Glutamatergic neuron (in vitro differentiated cells): ENCODE measurements at places on chromosomes 6 and 20.

DNA sequence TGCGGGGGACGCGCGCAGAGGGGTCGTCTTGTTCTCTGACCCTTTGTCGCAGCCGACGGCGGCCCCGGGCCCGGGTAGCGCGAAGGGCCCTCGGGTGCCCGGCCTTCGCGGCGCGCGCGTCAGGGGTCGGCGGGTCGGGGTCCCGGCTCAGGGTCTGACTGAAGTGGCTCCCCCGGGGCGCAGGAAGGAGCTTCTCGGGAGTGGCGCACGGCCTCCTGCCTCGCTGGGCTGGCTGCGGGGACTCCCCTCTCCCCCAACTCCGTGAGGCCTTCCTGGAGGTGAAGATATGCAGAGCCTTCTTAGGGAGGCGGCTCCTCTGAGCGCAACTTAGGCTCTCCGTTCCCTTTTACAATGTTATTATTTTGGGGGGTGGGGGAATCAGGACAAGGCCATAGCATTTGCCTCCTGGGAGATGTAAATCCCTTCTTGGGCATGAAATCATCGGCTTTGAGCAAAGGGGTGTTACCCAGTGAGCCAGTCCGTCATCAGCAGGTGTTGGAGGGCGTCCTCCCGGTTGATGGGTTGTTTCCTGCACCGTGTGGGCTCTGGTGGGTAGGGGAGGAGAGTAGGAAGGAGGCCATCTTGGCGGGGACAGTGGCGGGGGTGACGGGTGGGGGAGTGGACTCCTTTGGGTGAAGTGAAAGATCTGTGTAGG, 523 bp downstream of the CDS2 start:
- peak; percentile 65 for DNase-seq

DNA sequence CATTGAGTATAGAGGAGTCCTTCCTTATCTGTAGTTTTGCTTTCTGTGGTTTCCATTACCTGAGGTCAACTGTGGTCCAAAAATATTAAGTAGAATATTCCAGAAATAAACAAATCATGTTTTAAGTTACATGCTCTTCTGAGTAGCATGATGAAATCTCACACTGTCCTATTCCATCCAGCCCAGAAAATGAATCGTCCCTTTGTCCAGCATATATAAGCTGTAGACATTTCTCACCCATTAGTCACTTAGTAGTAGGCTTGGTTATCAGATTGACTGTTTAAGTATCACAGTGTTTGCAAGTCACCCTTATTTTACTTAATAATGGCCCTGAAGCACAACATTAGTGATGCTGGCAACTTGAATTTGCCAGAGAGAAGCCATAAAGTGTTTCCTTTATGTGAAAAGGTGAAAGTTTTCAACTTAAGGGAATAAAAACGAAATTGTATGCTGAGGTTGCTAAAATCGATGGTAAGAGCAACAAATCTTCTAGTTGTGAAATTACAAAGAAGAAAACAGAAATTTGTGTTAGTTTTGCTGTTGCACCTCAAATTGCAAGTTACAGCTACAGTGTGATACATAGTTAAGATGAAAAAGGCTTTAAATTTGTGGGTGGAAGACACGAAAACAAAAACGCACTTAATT, 198.6 kb upstream of the SIM1 start:
- DNase-seq: no peak

GRCh38 chr6:88870717-88871330, 92.6 kb downstream of the RNGTT start:
- DNase-seq: peak; percentile 15

- DNase-seq: no peak
Observed at GRCh38 chr6:125393449-125393858, 91.7 kb upstream of the HDDC2 start.

GRCh38 chr20:7723284-7723683, 217.0 kb downstream of the HAO1 start:
- DNase-seq: no peak

DNA sequence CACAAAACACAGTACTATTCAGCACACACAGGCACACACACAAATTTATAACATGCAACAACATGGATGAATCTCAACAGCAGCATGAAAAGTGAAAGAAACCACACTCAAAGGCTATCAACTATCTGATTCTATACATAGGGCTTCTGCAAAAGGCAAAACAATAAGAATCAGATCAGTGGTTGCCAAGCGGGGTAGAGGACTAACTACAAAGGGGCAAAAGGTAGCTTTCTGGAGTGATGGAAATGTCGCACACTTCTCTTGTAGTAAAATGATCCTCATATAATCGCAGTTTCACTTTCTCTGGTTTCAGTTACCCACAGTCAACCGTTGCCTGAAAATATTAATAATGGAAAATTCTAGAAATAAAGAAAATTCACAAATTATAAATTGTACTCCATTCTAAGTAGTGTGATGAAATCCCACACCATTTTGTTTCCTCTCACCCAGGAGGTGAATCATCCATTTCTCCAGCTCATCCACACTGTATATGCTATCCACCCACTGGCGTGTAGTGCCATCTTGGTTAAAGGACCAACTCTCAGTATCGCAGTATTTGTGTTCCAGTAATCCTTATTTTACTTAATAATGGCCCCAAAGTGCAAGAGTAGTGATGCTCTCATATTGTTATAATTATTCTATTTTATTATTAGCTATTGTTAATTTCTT, 12.8 kb upstream of the PLN start:
- DNase-seq: no peak

GRCh38 chr6:90983462-90983861, 396.6 kb upstream of the MAP3K7 start:
- no peak for DNase-seq

DNA sequence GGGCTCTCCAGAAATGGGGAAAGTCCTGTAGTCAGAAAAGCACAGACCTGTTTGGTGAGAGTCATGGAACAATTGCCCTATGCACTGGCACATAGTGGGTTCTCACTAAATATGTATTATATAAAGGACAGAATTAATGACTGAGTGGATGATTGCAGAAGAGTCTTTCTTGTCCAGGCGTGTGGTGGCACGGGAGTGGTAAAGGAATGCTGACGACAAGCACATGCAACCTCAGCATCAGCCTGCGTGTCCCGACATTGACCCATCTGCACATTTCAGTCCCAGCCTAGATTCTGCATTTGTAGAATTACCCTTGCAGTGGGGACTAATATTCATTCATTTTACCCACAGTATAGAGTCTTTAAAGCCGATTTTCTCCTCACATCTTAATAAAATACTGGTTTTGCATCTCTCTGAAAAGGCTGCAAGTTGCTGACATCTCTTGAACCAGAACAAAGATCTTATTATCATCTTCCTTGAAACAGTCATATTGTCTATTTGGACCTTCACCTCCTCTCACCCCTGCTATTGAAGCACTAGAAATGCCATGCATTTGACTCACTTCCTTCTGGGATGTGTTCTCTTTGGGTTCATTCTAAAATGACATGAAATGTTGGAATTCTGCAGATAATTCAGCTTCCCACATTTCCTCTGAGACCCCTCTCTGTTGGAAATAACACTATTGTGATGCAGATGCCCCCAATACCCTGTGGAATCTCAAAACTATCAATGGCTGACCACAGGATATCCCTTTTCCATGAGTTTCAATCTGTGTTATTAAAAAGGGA, 883.6 kb upstream of the FLRT3 start:
- DNase-seq: no peak

DNA sequence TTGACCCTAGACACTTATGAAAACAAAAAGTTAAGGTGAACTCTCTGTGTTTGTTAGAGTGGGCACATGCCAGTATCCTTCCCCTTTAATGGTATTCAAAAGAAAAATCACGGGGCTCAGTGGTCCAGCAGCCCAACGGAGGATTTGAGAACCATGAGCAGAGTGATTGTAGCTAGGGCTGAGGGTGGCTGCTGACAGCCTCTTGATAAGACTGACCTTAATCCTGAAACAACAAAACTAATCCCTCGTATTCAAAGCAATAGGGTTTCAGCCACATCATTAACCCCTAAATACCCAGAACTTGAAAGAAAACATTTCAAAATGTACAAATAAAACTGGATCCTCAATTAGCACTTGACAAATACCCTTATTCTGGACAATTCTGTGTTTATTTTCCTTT, 95.1 kb downstream of the SNAP25 start:
- no peak for DNase-seq

DNA sequence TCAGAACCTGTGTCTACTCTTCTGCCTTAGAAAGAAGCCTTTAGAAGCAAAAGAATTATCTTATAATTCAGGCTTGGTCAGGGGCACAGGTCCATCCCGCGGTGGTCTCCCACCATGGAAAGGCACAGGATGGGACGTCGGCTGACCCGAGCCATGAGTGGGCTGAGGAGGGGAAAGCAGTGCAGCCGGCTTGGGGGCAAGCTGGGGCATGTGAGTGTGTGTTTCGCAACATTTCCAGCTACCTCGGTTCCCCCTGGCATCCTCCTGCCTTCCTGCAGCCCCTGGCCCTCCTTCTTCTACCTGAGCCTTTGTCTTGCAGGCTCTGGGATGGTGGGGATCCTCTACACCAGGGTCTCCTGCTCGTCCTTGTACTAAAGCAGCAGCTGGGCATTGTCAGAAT, 29.1 kb upstream of the FOXC1 start:
- DNase-seq: no peak

- DNase-seq: peak; percentile 27
Observed at GRCh38 chr6:151160929-151161757, 78.6 kb upstream of the AKAP12 start.

- DNase-seq: no peak
Observed at GRCh38 chr20:10769700-10770099, 95.9 kb upstream of the JAG1 start.

DNA sequence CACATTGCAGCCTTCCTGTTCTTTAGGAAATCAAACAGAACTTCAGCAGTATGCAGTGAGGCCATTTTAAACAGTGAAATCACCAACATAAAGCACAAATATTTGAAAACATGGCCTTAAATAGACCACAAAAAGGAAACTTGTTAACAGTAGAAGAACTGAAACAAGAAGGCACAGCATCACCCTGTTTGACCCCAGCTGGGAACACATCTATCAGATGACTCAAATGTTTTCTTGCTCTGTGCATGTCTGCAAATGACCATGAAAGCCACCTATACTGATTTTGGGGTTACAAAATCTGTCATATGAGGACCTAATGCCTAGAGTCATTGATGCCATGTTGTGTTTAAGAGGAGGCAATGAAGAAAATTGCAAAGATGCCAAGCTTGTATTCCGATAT, 123.8 kb upstream of the ADGRF1 start:
- DNase-seq: no peak

DNA sequence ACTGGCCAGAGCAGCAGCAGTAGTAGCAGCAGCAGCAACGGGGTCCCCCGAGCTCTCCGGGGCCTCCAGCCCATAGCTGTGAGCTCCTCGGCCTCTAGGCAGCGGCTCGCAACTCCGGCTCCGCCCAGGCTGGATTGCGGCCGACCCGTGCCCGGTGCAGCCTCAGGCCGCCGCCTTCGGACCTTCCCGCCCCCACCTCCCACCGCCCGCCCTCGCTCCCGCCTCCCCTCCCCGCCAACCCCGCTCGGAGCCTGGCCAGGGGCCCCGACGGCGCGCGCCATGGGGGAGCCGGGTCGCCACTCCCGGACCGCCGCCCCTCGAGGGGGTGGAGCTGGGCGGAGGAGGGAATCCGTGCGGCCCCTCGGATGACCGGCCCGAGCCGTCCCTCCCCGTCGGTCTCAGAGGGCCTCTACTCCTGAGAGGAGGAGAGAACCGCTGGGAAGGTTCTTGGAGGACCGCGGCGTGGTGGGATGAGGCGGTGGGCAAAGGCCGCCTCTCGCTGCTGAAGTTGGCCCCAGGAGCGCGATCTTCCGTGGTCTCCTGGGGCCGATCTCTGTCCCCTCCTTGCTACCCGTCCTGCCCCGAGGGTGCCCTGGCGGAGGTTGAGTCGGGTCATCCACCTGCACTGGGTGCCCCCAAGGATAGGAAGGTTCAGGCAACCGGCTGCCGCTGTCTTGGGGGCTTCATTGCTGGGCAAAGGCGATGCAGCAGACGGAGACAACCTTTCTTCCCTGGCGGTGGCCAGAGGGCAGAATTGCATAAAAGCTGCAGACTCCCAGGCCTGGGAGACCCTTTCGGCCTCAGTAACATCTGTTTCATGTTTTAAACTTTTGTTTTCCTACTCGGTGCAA, at the start of gene ADAM33:
ADAM33 (minus strand) TSS at position 80 of the 851 bp plus-strand sequence; CDS start at position 74, 6 bp downstream.
- DNase-seq: peak; percentile 62

GRCh38 chr6:14806101-14806500, 439.8 kb upstream of the JARID2 start:
- DNase-seq: no peak

- DNase-seq: no peak
Observed at GRCh38 chr20:32473231-32474008, 111.7 kb downstream of the NOL4L start.

- DNase-seq: no peak
Observed at GRCh38 chr20:34871966-34872621, 562 bp downstream of the GGT7 start.

GRCh38 chr6:74851596-74851995, 354.3 kb downstream of the COL12A1 start:
- no peak for DNase-seq

GRCh38 chr6:99119109-99120031, 171.6 kb upstream of the FBXL4 start:
- no peak for DNase-seq

DNA sequence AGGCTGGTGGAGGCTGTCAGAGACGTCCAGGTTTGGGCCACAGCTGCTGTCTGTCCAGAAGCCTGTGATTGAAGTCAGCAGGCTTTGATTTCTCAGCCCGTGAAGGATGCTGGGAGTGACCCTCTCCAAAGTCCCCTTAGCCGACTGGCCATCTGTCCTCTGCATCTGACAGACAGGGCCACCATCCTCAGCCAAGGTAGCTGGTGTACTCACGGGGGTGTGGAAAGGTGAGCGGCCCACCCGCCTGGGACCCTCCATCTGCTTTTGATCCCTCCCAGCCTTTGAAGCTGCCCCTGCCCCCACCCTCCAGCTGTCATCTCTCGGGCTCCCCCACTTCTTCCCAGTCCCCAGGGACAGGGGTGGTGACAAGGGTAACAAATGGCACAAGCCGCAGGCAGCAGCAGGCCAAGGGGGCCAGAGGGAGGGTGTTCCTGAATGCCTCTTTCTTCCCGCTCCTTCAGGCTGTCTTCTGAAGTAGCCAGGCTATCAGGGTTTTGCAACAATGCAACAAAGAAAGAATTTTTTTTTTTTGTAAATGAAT, 84.4 kb downstream of the EYA2 start:
- peak; percentile 82 for DNase-seq

- DNase-seq: no peak
Observed at GRCh38 chr6:157928428-157928827, 53.2 kb upstream of the SYNJ2 start.

DNA sequence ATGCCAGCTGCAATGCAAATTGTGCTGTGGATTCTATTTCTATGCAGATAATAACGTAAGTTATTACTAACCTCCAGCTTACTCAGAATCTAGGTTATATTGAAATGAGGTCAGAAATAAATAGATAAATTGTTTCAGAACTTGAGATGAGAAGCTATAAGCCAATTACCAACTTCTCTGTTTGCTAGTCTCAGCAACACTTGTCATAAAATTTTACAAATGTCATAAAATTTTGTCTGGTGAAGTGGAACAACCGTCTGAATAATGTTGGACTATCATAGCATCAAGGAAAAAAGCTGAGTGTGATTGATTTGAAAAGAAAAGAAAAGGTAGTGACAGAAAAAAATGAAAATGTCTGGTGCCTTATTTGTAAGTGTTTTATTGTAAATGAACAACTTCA, 36.7 kb downstream of the COL9A1 start:
- DNase-seq: no peak
